ENCODE measurements at places on chromosomes 5 and 9.

- DNase-seq = no peak
Observed at GRCh38 chr9:89013660-89014059, 22.4 kb downstream of the S1PR3 start.

GRCh38 chr9:126781186-126782052, 23.4 kb upstream of the ZBTB43 start:
- DNase-seq = peak; percentile 92

DNA sequence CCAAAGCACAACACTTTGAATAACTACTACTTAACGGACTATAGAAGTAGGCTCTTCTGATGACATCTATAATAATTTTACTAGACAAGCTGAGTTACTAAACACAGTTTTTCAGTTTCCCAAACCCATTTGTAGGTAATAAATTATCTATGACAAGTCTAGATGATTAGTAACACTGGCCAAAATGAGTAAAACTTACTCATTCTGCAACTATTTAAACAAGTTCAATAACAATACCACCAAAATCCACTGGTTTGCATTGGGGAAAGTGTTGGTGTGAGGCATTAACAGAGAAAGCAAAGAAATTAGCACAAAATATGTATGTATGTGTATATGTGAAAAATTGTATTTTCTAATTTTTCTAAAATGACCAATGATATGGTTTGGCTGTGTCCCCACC, 119.3 kb downstream of the NR2F1-AS1 start:
- DNase-seq = no peak

GRCh38 chr9:134591082-134591571, 50.5 kb upstream of the COL5A1 start:
- DNase-seq = no peak

GRCh38 chr9:108911820-108912219, 22.1 kb downstream of the ELP1 start:
- DNase-seq = no peak

DNA sequence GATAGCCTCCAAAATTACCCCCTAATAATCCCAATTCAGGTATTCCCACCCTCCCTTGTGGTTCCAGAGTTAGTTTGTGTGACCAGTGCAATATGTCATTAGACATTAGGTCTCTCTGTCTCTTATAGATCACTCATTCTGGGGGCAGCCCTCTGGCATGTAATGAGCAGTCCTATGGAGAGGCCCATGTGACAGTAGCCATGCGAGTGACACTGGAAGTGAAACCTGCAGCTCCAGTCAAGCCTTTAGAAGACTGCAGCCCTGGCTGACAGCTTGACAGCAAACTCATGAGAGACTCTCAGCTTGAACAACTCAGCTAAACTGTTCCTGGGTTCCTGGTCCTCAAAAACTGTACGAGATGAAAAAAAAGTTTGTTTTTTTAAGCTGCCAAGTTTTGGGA, 54.0 kb upstream of the HSPB3 start:
- no peak for DNase-seq

- DNase-seq = no peak
Observed at GRCh38 chr5:55997742-55998351, 3.1 kb upstream of the IL6ST start.

DNA sequence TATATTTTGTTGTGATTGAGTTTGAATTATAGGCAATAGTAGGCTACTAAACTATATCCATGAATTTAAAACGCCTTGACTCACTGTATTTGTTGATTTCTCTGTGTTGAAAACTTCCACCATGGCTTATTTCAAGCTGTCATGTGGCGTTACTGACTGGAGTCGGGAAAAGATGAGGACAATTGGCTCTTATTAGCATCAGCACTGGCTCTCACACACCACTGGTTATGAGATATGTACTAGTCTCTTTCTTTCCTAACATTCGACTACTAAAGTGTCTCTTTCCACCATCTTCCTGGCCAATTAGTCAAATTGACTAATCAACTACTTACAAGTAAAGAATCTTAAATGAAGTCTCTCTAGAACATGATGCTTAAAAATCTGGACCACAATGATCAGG, 9.1 kb upstream of the DAB2 start:
- DNase-seq = no peak

GRCh38 chr5:137478043-137478442, 21.1 kb downstream of the SPOCK1 start:
- no peak for DNase-seq

GRCh38 chr9:108634204-108634603, 221.6 kb downstream of the ACTL7B start:
- DNase-seq = no peak

- DNase-seq = no peak
Observed at GRCh38 chr5:64437496-64437895, 68.3 kb upstream of the RGS7BP start.

GRCh38 chr9:126347911-126348760, 21.5 kb downstream of the MVB12B start:
- no peak for DNase-seq

DNA sequence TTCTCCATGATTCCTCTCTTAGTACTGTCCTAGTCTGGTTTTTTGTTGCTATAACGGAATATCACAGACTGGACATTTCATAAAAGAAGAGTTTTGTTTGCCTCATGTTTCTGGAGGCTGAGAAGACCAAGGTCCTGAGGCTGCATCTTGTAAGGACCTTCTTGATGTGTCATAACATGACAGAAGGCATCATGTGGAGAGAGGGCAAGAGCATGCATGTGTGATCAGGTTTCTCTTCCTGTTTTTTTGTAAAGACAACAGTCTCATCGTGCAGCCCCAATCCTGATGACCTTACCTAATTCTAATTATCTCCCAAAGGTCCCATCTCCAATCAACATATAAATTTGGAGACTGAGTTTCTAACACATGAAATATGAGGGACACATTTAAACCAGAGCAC, 108.4 kb downstream of the MSX2 start:
- no peak for DNase-seq

DNA sequence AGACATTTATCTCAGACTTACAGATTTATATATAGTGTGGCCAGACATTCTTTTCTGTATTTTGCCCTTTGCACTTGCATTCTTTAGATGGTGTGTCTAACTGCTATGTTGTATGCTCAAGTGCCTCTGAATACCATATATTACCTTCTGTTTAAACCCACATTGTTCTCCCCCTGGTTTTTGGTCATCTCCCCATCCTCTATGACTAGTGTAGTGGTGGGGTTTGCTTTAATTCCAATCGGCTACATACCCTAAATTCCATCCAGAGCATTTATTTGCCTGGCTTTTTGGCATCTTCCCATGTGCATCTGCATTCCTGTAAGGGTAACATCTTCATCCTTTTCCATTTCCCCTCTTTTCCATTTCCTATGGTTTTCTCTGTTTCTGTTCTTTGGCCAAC, 271.0 kb upstream of the SLC30A5 start:
- DNase-seq = no peak

- no peak for DNase-seq
Observed at GRCh38 chr5:1668141-1668721, 131.4 kb downstream of the MRPL36 start.

GRCh38 chr5:179864686-179865085, 6.1 kb upstream of the MRNIP start:
- no peak for DNase-seq

GRCh38 chr5:173479711-173480110, 136.7 kb downstream of the BOD1 start:
- no peak for DNase-seq

GRCh38 chr5:143583409-143583808, 179.9 kb upstream of the NR3C1 start:
- no peak for DNase-seq

DNA sequence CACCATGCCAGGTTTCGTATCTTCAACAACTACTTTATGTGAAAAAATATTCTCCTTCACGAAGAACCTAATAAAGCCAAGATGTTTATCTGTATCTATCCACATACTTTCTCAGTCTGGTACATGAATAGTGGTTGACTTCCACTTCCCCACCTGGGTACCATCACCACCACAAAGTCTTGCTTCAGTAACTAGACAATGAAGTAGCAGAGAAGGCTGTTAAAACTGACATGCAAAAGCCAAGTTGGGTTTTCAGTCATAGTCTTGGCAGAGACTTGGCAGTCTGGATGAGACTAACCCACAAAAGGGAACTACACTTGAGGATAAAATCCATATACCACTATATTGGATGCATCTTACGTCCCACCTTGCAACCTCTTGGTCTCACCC, 5.0 kb downstream of the P4HA2 start:
- DNase-seq = no peak

DNA sequence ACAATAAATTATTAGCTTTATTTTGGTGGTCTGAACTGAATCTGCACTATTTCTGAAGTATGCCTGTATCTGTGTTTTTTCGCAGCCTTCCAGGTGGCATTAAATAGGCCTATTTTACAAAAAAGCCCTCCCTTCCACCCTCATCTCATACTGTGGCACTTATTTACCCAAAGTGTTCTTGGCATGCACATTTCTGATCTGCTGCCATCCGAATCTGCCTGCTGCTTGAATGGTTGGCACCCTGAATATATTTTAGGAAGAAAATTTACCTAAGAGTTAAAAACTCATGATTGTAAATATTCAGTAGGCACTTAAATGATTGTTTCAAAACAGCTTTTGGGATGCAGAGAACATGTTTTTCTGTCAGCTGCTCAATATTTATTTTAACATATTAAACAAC, 150.1 kb downstream of the SLC28A3 start:
- no peak for DNase-seq

GRCh38 chr5:34521628-34522290, 134.4 kb upstream of the RAI14 start:
- no peak for DNase-seq

GRCh38 chr5:125152044-125152443, 405.6 kb upstream of the ZNF608 start:
- no peak for DNase-seq

- no peak for DNase-seq
Observed at GRCh38 chr5:157187046-157187754, 6.6 kb downstream of the ITK start.

DNA sequence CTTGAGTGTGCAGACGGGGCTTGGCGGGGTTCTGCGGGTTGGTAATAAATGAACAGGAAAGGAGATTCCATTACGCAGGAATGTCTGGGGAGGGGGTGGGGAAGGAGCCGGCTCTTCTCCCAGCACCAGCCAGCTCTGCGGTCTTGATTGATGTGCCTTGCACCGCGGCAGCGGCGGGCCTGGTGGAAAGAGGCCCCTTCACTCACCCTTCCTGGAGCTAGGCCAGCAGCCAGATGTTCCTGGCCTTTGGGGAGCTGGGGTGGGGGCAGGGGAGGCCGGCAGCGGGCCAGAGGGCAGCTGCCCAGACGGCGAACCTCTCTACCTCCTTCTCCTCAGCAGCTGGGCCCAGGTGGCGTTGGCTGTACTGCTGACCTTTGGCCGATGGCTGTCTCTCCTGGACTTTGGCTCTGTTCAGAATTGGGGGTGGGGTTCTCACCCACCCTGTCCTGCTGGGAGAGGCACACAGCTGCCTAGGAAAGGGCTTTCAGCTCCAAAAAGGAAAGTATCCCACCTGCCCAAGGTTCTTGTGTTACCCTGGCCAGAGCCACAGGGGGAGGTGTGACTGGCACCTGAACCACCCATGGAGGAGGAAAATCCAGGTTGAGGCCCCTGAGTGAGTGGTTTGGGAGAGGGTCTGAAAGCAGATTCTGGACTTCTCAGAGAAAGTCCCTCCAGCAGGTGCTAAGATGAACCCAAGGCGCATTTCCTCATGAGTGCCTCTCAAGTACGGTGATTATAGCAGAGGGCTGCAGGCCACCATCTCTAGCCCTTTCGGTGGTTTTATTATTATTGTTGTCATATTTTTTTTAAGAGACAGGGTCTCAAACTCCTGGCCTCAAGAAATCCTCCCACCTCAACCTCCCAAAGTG, 58.0 kb upstream of the SYNPO start:
- DNase-seq = no peak

- DNase-seq = no peak
Observed at GRCh38 chr5:33339413-33339812, 101.4 kb upstream of the TARS1 start.

Data from stimulated activated CD4-positive, alpha-beta T cell treated with anti-CD3 and anti-CD28 coated beads, Interleukin-2, amount 100 ng/mL, for 24 hours (primary cell).